ENCODE measurements at places on chromosomes 3 and 15. TPM values are rescaled to one million over a fixed set of nuclear protein-coding genes. Genes with fewer than 3 reads are reported as not detected.

The GP5 gene
- 1.3 TPM for total RNA-seq

- no peak for DNase-seq
- no peak overlapping the region for H3K4me3 ChIP-seq
- no peak overlapping the region for H3K27ac ChIP-seq
- H3K36me3 ChIP-seq: no peaks in the 10 kb centered on the region
- no peaks in the 10 kb centered on the region for H3K4me1 ChIP-seq
Measured at GRCh38 chr3:122603056-122603455, 25.6 kb downstream of the PARP15 start.

DNA sequence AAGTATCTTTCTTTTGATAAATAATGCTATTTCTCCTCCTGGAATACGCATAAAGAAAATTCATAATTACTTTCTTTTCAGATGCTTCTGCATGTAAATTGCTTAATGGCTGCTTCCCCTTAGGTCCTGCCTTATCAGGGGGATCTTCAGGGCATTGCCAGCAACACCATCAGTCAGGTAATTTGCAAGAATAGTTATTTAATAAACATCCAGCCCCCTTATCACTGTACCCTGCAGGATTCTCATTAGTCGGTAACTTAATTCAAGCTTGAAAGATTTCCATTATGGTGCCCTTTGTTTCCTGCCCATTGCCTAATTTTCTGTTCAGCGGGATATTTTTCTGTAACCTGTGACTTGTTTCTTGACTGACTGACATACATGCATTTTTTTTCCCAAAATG, 414.5 kb downstream of the MFSD1 start:
- H3K27ac ChIP-seq: no peak overlapping the region
- no peaks in the 10 kb centered on the region for H3K27me3 ChIP-seq
- H3K4me3 ChIP-seq: no peak overlapping the region

DNA sequence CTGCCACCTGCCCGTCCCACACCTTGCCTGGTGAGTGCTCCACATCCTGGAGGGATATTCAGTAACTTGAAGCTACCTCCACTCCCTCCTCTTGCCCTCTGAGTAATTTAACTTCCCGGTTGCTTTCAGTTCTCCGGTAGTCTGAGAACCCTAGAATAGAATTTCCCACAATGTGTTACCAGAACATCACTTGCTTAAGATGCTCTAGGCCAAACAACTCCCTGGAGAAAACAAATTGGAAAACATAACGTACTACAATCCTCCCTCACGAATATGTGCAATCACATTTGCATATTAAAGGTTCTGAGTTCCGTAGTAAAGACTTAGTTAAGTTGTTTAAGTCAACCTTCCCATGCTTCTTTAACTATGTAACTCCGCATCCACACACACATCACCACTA, 44.8 kb downstream of the SLCO2A1 start:
- no peaks in the 10 kb centered on the region for H3K27me3 ChIP-seq
- no peaks in the 10 kb centered on the region for H3K4me1 ChIP-seq
- no peak overlapping the region for H3K4me3 ChIP-seq
- no peak for DNase-seq

The ATP8B4 gene
- 29.1 TPM for total RNA-seq
